Skeletal muscle cell (primary cell): ENCODE measurements at places on chromosomes 5 and 9.

GRCh38 chr5:20678386-20678785 is 690.4 kb upstream of the CDH18 start:
- DNase-seq, result no peak

DNA sequence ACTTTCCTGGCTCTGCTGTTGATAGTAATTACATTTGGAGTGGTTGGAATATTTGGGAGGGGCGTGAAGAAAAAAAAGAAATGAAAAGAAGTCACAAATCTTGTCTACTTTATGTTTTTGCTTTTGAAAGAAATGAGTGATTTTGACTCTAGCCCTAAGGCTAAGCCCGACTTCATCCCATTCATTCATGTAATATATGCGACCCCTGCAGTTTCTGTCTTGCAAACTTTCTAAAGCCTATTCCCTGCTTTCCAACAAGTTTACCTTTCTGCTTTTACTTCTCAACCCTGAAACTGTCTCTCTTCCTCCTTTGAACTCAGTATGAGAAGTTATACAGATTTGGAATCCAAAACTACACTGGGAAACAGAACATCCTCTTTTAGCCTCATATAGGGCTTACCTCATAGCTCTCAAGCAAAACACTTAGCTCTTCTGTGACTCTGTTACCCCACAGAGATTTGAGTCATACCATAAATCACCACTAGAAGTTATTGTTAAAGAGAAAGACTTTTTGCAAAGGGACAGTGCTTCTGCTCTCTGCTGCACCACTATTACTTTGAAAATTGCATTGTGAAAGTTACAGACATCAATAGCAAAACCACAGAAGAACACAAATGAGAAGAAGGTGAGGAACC is 1.6 kb downstream of the CFAP95 start:
- DNase-seq, result peak; percentile 67

DNA sequence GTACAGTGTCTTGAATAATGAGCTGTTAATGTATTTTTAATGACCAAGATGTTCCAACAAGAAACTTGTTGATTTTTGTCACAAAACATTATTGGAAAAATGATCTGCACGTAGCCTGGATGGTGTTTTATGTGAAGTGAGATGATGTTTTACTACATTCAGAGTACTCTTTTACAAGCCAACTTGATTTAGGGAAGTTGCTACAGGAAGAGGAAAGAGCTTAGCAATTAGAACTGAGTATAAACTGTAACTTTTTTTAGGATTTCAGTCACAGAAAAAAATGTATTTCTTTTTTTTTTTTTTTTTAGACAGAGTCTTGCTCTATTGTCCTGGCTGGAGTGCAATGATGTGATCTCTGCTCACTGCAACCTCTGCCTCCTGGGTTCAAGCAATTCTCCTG is 113.6 kb upstream of the ADRA1B start:
- no peak for DNase-seq

DNA sequence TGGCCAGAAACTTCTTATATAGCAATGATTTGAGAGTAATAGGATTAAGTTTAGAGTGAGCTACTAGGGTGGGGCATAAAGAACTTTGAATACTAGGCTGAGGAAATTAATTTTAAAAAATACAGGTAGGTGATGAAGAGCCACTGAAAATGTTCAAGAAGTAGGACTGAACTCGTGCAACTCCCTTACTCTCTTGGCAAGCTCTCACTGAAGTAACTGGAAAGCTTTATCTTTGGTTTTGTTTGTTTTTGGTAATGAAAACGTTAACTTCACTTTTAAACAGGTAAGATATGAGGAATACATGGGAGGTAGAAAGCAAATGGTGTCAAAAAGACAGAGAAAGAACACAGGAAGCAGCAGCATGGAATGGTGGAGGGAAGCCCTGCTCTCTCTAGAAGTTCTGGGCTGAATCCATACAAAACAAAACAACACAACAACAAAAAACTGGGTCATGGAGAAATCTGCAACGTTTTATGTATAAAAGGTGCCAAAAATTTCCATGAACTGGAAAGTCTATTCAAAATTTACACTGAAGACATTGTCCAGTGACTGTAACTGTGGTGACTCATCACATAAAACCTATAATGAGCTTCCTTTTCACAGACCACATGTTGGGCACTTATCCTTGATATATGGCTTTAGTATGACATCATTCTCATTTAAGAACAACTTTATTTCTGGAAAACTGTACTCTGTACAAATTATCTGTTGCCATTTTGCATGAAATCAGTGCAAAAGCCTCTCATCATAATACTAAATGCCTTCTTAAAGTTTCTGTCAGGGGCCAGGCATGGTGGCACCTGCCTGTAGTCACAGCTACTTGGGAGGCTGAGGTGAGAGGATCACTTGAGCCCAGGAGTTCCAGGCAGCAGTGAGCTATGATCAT is 91.2 kb upstream of the CHD1 start:
- peak; percentile 83 for DNase-seq

DNA sequence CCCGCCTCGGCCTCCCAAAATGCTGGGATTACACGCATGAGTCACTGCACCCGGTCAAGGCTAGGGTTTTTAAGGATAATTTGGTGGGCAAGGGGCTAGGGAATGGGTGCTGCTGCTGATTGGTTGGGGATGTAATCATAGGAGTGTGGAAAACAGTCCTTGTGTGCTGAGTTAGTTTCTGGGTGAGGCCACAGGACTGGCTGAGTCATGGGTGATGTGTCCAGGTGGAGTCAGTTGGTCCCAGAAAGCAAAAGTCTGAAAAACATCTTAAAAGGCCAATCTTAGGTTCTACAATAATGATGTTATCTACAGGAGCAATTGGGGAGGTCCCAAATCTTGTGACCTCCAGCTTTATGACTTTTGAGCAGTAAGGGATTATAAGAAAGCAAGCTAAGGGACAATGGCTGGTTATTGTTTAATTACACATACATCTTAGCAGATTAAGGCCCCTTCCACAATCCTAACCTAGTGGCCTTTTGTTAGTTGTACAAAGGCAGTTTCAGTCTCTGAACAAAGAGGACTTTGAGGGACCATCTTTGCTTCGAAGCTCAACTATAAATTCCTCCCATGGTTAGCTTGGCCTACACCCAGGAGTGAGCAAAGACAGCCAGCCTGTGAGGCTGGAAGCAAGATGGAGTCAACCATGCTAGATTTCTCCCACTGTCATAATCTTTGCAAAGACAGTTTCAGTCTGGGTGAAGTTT is 5.5 kb upstream of the AOPEP start:
- DNase-seq, result no peak

GRCh38 chr5:19920761-19921160 is 67.2 kb downstream of the CDH18 start:
- DNase-seq, result peak; percentile 25

GRCh38 chr5:65073250-65073661 is 304.5 kb downstream of the CWC27 start:
- DNase-seq, result no peak

DNA sequence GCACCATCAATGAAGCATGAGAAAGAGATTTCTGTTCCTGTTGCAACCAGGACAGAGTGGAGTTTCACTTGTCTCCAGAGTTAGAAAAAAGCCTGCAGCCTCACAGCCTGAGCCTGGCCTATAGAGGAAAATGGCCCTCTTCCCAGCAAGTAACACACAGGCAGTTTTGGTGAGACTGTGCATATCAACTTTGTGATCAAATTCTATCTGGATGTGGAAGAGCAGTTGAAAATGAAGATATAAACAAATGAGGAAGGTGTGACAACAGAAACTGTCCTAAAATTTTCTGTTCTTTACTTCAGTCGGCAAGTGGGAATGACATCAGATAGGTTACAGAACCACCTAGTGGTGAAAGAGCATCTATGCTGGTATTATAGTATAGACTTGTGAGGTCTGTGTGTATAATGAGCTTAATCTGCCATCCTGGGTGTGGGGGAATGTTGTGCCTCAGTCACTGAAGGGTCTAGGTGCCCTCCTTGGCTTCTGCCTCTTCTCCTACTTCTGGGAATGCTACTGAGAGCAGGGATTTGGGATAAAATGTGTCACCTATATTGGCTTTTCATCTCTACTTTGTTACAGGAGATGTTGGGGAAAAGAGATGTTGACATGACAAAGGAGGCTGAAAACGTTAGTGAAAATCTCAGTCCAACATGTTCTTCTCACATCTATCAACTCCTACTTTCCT is 28.2 kb downstream of the YIPF5 start:
- peak; percentile 23 for DNase-seq

GRCh38 chr9:85586684-85587083 is 155.1 kb downstream of the AGTPBP1 start:
- DNase-seq, result no peak

DNA sequence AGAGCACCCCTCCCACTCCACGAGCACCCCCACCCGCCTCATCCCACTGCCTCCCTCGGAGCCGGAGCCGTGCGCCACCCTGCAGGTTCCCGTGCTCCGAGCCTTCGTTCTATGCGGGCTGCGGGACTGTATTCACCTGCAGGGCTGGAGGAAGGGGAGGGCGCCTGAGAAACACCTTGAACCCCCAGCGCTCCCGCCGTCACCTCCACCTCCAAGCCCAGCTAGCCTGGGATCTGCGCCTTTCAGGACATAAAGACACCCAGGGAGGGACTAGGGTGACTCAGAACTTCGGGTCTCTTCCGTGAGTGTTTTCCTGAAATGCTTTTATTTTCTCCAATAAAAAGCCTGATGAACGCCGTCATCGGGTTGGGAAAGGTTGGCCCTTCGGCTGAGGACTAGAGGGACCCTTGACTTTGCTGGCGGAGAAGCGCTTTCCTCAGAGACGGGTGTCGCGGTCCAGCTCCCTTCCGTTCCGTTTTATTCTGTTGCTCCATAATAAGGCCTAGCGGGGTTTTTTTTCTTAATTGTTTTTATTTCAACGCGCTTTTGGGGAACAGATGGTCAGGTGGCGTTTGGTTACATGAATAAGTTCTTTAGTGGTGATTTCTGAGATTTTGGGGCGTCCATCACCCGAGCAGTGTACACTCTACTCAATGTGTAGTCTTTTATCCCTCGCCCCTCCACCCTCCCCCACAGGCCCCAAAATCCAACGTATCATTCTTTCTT is 4.6 kb downstream of the TLX3 start:
- no peak for DNase-seq

GRCh38 chr9:132169672-132170392 is 8.0 kb downstream of the NTNG2 start:
- DNase-seq, result no peak

DNA sequence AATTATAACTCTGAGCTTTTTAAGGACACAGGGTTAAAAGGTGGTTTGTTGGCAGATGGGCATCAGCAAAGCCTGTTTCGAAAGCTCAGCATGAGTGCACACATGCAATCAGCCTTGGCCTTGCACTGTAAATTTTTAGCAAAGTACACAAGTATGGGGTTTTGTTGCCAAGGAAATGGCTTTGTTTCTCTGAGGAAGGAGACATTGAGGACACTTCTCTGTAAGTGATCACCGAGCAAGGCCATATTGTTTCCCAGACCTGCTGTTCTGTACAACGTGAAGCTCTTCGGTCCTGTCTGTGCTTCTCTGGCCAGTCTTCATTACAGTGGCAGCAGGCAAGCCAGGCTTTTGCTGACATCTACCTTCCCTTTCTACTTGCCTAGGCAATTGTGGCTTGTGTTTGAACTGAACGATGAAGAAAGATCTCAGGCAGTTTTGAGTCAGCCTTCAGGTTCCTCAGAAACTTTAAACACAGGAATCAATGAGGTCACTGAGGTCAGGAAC is 27.9 kb upstream of the GLRX start:
- no peak for DNase-seq

GRCh38 chr5:56211298-56211865 is 21.7 kb downstream of the ANKRD55 start:
- peak; percentile 77 for DNase-seq
